ENCODE measurements at places on chromosomes 3 and 15. TPM values are rescaled to one million over a fixed set of nuclear protein-coding genes. Genes with fewer than 3 reads are reported as not detected.
A peak's percentile ranks its signal among the peaks of the same experiment; 100 is the strongest.

DNA sequence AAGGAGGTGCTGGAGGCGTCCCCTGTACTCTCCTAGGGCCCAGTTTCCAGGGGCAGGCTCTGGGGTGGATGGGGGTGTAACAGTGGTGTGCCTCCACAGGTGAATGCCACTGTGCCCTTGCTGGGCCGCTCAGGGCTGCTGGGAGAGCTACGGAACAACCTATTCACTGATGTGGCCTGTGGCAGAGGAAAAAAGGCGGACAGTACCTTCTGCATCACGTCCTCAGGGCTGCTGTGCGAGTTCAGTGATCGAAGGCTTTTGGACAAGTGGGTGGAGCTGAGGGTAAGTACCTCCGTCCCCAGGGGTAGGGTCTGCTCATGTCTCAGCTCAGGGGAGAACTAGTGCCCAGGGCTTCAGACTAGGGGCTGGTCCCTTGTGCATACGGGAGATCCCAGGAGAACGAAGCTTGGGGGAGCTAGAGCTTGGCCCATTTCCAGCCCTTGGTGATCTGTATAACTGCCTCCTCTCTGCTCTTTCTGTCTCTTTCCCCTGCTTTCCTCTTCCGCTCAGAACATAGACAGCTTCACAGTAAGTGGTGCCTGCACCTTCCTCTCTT is 15.0 kb upstream of the JMJD7 start:
- no peak for DNase-seq

GRCh38 chr15:65094294-65094995 is 17.9 kb downstream of the KBTBD13 start:
- peak; percentile 51 for DNase-seq

LIPH gene
- 0.27 TPM for total RNA-seq

GRCh38 chr3:190166948-190167347 is 46.3 kb upstream of the P3H2 start:
- no peak for DNase-seq

GRCh38 chr15:98755138-98755537 is 106.8 kb downstream of the IGF1R start:
- no peak for DNase-seq

DNA sequence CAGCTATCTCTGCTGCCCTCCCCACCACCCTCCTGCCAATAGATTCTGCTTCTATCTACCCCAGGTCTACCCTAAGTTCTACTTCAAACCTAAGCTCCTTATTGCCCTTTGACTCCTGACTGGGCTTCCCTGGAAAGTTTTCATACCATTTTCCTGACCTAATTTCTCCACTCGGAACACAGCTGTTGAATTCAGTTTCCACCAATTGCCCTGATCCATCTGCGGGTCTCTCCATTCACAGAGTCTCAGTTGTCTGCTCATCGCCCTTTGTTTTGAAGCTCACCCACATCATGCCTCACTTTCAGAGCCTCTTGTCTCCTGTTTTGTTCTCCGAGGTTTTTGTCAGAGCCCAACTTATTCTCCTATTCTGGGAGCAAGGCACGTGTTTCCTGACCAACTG is 56.8 kb upstream of the ABI3BP start:
- DNase-seq: no peak

- no peak for DNase-seq
Observed at GRCh38 chr3:14773691-14774128, 45.1 kb upstream of the FGD5 start.

DNA sequence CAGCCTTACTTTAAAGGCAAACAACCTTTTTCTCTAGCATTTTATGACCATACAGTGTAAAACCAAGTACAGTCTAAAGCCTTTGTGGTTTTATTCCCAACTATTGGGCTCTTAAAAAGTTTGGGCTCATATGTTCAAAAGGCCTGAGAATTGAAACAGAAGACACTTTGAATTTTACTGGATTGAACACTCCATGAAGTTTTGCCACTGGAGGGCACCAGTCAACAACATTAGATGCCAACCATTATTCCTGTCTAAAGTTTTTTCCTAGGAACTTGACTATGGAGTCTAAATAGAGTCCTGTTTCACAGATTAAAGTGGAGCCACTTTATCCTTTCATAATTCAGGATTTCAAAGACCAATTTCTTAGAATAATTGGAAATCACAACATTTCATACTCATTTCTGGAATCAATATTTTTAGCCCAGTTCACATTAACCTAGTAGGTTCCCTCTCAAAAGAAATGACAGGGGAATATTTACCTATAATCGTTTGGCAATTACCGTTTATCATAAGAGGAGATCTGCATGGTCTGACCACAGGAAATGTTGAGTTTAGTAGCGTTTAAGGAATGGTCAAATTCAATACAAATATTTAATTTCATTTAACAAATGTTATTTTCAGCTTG is 244.1 kb upstream of the PDZRN3 start:
- peak; percentile 57 for DNase-seq

CPNE9 gene
- not detected for total RNA-seq

DNA sequence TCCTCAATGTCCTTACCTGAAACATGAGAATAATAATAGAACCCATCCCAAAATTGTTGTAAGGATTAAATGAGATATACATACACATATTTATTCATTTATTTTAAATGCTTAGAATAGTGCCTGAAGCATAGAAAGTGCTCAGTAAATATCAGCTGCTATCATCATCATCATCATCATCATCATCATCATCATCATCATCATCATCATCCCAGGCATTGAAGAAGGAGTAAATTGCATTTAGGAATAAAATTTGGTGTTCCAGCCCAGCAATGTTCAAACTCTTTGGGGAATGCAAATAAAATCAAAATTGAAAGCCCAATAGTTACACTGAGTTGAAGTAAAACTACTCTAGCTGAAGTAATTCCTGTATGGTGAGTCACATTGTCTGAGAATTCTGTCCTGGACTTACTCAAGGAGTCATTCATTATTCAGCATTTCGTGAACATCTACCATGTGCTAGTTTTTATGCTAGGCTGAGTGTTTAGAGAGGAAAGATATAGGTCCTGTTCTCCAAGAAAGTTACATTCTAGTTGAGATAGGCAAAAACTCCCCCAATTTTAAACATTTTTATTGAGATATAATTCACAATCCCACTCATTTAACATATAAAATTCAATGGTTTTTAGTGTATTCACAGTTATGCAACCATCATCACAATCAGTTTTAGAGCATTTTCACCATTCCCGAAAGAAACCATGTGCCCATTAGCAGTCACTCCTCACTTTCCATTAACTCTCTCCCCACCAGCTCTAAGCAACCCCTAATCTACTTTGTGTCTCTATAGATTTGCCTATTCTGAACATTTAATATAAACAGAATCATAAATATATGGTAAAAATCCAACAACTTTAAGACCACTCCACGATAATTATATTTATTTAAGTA is 107.2 kb downstream of the FRMD5 start:
- no peak for DNase-seq

GRCh38 chr15:91752081-91752785 is 101.3 kb upstream of the SLCO3A1 start:
- no peak for DNase-seq

CLSTN2 gene
- 5.1 TPM for total RNA-seq

CLDN18 gene
- 0.09 TPM for total RNA-seq

- no peak for DNase-seq
Observed at GRCh38 chr3:51434746-51435327, 43.8 kb downstream of the RBM15B start.

DNA sequence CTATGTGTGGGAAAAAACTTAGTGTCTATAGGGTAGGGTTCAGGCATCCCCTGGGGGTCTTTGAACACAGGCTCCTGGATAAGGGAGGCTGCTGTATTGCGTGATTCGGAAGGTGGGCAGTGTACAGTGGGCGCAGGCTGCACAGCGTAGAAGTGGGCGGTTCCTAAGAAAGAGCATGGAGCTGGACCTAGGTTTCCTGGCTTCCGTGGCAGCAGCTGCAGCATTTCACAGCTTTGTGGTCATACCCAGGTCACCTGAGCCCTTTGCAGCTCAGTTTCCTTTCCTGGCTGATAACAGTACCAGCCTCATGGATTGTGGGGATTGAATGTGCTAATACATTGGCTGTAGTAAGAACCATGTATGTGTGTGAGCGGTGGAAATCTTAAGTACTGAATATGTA is 22.2 kb downstream of the CFAP100 start:
- DNase-seq: no peak

GRCh38 chr3:81352867-81353266 is 408.6 kb downstream of the GBE1 start:
- no peak for DNase-seq

CLDN11 gene
- total RNA-seq: 88.2 TPM

DNA sequence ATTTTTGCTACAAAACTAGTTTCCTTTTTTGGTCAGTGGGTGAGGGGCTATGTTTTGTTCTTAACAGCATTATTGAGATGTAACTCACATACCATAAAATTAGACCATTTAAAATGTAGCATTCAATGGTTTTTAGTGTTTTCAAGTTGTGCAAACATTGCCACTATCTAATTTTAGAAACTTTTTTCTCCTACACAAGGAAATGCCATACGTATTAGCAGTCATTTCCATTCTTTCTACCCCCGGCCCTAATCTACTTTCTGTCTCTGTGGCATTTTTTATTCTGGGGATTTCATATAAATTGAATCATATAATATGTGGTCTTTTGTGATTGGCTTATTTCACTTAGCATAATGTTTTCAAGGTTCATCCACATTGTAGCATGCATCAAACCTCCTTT is 55.0 kb upstream of the TIPARP start:
- no peak for DNase-seq

DNA sequence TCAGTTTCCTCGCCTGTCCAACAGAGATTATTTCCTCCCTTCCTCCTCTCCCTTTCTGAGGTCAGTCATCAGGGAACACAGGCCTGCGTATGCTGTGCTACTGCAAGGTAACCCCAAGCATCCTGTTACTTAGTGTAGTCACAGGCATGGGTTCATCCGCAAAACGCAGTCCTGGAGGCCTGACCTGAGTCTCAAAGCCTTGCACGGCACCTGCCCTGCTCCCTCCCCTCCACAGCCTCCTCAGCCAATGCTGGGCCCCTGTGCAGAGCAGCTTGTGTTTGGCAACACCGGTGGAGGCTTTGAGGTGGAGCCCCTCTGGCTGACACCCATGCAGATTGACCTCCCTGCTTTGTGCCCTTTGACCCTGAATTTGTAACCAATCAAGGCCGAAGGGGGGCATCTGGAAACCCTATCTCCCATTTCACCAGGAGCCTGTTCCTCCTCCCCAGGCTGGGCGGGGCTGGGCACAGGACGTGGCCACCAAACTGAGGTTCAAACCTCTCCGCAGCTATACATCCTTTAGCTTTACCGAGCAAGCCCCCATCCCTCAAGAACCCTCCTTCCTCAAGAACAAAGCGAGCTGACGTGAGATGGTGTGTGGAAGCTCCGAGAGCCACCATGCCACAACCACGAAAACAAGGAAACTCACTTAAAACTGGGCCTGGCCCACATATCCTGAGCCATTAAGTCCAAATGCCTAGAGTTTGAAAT is 21.5 kb downstream of the TKT start:
- no peak for DNase-seq

BNC1 gene
- total RNA-seq: 0.58 TPM

ADAMTS9 gene
- total RNA-seq: 185 TPM

DNA sequence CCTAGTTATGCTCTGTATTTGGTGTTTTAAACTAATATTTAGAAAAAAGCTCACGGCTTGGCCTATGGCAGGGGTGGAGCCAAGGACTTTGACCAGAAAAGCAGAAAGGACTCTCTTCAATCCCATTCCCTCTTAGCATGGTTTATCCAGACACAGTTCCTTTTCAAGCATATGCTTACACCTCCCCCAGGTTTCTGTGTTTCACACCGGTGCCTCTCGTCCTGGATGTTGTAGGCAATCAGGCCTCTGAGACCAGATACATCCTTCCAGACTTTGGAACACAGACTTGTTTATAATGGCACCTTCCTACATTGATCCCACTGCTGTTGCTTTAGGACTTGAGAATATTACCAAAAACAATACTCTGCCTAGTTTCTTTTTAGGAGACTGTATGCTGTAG is 440.5 kb upstream of the ARPP21 start:
- no peak for DNase-seq

DNA sequence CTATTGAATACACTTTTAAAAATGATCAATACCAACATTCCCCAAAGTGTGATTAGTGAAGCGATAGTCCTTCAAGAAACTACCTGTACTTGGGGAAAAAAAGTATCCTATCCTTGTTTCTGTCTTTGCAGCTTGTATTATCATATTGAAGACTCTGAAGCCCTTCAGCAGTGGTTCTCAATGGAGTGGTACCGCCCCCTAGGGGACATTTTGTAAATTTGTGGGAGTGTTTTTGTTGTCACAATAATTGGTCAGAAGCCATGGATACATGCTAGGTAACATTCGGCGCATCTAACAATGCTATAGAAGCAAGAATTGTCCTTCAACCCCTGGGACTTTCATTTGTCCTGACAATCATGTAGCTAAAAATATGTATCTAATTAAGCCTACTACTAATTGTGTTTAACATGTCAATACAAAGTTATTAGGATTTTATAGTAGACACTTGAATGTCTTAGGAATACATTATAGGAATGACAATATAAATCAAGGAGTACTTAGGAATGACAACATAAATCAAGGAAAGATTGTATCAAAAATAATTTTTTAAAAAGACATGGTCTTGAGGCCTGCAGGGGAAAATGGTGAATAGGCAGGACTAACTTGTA is 53.7 kb downstream of the NMD3 start:
- no peak for DNase-seq

- no peak for DNase-seq
Observed at GRCh38 chr15:77557144-77557543, 75.6 kb downstream of the LINGO1 start.

DNA sequence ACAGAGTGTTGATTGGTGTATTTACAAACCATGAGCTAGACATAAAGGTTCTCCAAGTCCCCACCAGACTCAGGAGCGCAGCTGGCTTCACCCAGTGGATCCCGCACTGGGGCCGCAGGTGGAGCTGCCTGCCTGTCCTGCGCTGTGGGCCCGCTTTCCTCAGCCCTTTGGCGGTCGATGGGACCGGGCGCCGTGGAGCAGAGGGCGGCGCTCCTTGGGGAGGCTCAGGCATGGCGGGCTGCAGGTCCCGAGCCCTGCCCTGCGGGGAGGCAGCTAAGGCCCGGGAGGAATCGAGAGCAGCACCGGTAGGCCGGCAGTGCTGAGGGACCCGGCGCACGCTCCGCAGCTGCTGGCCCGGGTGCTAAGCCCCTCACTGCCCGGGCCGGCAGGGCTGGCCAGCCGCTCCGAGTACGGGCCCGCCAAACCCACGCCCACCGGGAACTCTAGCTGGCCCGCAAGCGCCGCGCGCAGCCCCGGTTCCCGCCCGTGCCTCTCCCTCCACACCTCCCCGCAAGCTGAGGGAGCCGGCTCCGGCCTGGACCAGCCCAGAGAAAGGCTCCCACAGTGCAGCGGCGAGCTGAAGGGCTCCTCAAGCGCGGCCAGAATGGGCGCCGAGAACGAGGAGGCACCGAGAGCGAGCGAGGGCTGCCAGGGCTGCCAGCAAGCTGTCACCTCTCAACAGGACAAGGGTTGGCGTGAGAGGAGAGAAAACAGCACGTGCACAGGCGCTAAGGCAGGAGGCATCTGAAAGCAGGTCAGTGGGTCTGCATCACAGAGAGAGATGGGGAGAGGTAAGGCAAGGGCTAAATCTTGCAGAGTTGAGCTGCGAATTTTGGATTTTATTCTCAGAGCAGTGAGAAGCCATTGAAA is 5.9 kb upstream of the EPB42 start:
- DNase-seq: no peak

ALS2CL gene
- 18.5 TPM for total RNA-seq

SUCNR1 gene
- total RNA-seq: 2.5 TPM

GRCh38 chr3:140238646-140239314 is 303.8 kb downstream of the CLSTN2 start:
- no peak for DNase-seq

- no peak for DNase-seq
Observed at GRCh38 chr15:80411788-80412288, 7.7 kb downstream of the ARNT2 start.

Measured in sciatic nerve (tissue), 2 donors.